ENCODE measurements at places on chromosomes 2 and 18. TPM values are rescaled to one million over a fixed set of nuclear protein-coding genes. Genes with fewer than 3 reads are reported as not detected.

DNA sequence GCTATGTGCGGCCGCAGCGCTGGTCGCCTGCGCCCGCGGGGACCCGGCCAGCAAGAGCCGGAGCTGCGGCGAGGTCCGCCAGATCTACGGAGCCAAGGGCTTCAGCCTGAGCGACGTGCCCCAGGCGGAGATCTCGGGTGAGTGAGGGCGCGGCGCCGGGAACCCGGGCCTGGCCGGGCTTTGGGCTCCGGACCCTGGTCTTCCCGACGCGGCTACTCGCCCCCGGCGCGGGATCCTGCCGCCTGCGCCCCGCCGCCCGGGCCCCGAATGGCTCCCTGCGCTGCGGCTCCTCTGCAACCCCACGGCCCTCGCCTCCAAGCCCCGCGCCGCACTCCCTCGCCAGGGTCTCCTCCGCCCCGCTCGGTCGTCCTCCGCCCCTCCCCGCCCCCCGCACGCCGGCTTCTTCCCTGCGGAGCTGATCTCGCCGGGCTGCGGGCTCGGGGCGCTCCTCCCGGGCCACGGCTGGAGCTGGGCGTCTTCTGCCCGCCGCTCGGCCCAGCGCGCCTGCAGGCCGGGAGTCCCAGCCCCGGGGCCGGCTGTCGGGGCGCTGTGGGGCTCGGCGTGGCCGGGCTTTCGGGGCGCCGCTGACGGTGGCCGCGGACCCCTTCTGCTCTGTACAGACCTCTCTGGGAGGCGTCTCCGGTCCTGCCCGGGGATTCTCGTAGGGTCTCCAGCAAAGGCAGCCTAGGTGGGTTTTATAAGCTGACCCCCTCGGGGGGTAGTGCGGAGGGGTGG, 652 bp downstream of the GPC1 start:
- H3K27me3 ChIP-seq = no peaks in the 10 kb centered on the region
- peak overlapping the region; percentile 64 for H3K4me3 ChIP-seq
- DNase-seq = no peak
- H3K27ac ChIP-seq = no peak overlapping the region

GRCh38 chr2:178553047-178553446, 72.8 kb downstream of the PLEKHA3 start:
- H3K36me3 ChIP-seq = peaks cover 1% of the 10 kb centered on the region
- H3K27ac ChIP-seq = no peak overlapping the region
- H3K4me3 ChIP-seq = no peak overlapping the region
- no peak for DNase-seq
- H3K4me1 ChIP-seq = no peaks in the 10 kb centered on the region

The ARHGEF33 gene
- total RNA-seq = 0.26 TPM

The ST8SIA5 gene
- total RNA-seq = not detected

The REG1B gene
- not detected for total RNA-seq

The FZD7 gene
- total RNA-seq = 41.4 TPM

The SLC30A3 gene
- 4.3 TPM for total RNA-seq

GRCh38 chr18:75752740-75753263, 325.3 kb upstream of the SMIM21 start:
- H3K4me1 ChIP-seq = no peaks in the 10 kb centered on the region
- DNase-seq = no peak
- no peaks in the 10 kb centered on the region for H3K27me3 ChIP-seq
- H3K36me3 ChIP-seq = no peaks in the 10 kb centered on the region
- H3K27ac ChIP-seq = no peak overlapping the region
- H3K4me3 ChIP-seq = no peak overlapping the region

GRCh38 chr2:922185-922584, 28.5 kb upstream of the SNTG2 start:
- no peak for DNase-seq
- H3K4me1 ChIP-seq = no peaks in the 10 kb centered on the region
- no peak overlapping the region for H3K4me3 ChIP-seq

DNA sequence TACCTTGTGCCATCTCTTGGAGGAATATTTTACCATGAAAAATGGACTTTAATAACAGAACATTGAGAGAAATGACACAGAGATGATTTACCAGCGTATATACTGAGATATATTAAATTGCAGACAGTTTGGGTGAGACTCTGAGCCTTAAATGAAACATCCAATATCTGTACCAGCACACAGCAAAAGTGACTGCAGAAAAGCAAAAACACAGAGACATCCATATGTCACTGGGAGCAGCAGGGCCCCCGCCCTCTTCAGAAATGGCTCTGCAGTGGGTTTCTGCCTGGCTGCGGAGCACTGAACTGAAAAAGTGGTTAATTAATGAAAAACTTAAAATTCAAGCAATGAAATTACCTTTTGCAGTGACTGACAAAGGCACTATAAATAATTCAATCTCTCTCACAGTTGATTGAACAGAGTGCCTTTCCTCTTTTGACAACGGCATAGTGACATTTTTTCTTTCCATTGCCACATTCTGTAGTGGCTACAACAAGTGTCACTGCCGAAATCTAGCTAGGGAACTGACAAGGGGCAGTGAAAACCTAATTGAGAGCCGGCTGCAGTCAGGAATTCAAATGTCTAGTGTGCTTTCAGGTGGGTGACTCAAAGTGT, 353.4 kb downstream of the ALK start:
- peaks cover 2% of the 10 kb centered on the region for H3K27me3 ChIP-seq
- no peaks in the 10 kb centered on the region for H3K4me1 ChIP-seq
- no peak for DNase-seq

The APLF gene
- 3.9 TPM for total RNA-seq

- no peaks in the 10 kb centered on the region for H3K4me1 ChIP-seq
- no peaks in the 10 kb centered on the region for H3K36me3 ChIP-seq
- DNase-seq = no peak
- no peaks in the 10 kb centered on the region for H3K27me3 ChIP-seq
Observed at GRCh38 chr18:48693006-48693405, 154.2 kb downstream of the CTIF start.

DNA sequence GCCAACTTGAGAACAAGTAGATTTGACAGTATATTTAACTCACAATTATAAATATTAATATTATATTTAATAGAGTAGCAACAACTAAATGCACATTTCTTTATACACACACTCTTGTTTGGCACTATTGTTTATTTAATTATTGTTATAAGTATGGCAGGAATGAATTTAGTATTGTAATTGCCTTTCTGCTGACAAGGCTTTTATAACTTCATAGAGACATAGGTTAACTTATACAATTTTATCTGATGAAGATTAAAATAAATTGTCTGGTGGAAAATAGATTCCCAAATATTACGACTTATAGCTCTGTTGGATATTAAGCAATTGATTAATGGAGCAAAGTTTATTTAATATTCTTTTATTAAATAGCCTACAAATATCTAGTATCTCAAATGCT, 347.9 kb upstream of the CDH19 start:
- no peak overlapping the region for H3K27ac ChIP-seq
- no peaks in the 10 kb centered on the region for H3K4me1 ChIP-seq
- H3K27me3 ChIP-seq = no peaks in the 10 kb centered on the region
- no peak overlapping the region for H3K4me3 ChIP-seq
- H3K36me3 ChIP-seq = no peaks in the 10 kb centered on the region

Data from Caco-2 (cell line).